ENCODE measurements at places on chromosomes 2 and 18.

GRCh38 chr2:177282787-177283572, 18.5 kb upstream of the NFE2L2 start:
- DNase-seq, result no peak

DNA sequence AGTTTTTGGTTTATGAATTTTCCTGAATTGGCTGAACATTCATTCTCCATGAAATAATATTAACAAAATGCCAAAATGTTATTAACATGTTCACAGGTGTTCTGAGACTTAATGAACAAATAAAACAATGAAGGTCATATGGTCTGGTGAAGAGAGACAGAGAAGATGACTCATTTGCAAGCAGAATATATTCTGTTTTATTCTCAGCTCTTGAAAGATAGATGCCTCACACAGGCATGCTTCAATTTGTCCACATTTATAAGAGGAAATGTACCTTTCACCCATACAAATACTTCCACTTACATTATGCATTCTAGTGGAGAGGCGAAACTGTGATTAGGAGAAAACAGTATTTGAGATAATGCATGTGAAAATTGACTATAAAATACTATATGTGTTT, 75.4 kb upstream of the PGAP1 start:
- DNase-seq, result no peak

GRCh38 chr18:24741965-24742724, 281.7 kb downstream of the HRH4 start:
- DNase-seq, result no peak

DNA sequence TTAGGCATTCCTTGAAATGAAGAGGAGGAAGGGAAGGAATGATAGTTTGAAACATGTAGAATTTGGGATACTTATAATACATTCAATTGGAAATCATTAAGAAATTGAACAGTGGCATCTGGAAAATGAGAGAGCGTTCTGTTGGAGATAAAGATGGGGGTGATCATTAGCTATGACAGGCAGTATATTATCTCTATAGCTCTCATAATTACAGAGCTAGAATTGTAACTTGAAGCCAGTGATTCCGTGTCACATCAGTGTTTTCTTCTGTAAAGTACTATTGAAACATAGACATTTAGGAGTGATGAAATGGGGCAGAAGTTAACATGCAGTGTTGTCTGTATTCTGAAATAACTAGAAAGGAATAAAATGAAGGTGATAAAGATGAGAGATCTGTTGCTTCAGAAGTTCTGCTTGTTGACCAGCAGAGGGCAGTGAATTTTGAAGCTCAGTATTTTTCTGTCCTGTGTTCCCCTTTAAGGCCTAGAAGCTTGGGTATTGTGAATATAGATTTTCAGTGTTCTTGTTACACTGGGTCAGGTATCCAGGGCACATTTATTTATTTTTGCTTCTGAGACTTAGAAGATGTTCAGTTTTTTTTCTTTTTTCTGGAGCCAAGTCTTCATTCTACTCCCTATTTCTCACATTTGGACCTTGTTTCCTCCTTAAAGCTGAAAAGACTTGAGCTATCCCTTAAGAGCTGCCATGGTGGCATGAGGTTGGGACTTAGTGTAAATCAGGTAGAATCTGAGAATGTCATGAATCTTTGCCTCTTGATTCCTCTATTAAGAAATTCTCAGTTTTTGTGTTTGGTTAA, 157.4 kb downstream of the TAF4B start:
- DNase-seq, result no peak

DNA sequence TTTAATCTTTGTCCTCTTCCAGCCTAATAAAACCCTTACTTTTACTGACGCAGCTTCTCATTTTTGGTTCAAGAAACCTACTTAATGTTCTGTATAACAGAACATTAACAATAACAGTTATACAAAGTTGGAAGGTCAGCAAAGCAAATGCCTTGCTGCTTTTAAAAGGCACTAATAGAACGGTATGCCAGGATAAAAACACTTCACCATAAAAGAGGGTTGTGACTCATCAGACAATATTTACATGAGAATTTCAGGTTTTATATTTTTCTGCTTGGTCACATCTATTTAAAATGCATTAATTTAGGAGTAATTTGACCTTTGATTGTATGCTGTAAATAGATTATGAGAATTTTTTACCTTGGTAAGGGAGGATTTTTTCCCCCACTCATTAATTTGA, 3.0 kb downstream of the KLHL41 start:
- DNase-seq, result no peak

DNA sequence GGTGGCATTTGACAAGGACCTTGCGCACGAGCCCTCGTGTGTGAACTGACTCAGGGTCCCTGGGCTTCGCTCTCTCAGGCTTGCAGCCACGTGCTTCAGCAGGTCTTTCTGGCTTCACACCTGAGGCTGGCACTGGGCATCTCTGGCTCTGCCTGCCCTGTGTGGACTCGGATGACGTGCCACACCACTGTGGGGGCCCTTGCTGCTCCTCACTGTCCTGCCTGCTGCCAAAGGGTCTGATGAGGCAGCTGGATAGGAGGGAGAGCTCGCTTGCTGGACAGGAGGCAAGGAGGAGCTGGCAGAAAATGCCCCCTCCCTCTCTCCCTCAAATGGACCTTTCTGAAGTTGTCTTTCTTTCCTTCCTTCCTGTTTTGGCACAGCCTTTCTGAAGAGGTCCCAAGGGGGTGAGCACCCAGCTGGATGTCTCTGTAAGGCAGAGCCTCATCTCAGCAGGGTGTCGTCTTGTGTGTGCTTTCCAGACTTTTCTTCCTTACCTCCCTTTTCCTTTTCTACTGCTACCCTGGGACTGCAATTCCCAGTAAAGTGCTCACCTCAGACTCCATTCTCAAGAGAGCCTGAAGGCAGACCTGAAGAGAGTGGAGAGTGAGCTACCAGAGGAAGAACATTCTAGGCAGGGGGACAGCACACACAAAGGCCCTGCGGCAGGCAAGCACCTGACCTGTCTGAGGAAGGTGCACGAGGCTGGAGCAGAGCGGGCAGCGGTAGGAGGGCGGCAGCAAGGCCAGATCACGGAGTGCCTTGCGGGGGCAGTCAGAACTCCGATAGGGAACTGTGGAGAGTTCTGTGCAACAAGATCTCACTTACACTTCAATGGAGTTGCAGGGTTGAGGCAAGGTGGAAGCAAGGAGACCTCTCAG, 5.3 kb downstream of the PER2 start:
- DNase-seq, result no peak
